ENCODE measurements at places on chromosomes 16 and 17. TPM values are rescaled to one million over a fixed set of nuclear protein-coding genes. Genes with fewer than 3 reads are reported as not detected.

GNG13 gene
- not detected for polyA plus RNA-seq

DNA sequence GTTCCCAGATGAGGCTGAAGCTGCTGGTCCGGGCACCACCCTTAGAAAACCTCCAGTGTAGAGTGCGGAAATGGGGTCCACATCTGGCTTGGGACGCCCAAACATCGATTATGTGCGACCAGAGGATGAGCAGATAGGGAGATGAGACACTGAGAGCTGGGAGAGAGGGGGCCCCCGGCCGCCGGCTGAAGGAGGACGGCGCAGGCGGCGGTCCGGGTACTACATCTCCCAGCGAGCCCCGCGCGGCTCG, 182 bp upstream of the SPECC1 start:
- no peak for DNase-seq
- no peaks in the 10 kb centered on the region for H3K36me3 ChIP-seq
- H3K4me3 ChIP-seq: peak overlapping the region; percentile 90
- H3K27me3 ChIP-seq: peaks cover 16% of the 10 kb centered on the region
- peaks cover 18% of the 10 kb centered on the region for H3K4me1 ChIP-seq

ITGAX gene
- 82.9 TPM for polyA plus RNA-seq

GAS2L2 gene
- polyA plus RNA-seq: not detected

DNA sequence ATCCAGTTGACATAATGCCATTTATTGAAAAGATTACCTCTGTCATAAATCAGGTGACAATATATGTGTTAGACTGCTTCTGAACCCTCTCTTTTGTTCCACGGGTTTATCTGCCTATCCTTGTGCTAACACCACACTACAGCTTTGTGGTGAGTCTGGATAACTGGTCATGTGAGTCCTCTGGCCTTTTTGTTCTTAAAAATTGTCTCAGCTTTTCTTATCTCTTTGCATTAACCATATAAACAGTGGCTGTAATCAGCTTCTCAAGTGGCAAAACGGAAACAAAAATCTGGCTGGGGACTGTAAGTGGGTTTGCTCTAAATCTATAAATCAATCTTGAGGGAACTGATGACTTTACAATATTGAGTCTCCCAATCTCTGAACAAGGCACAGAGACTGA, 44.6 kb downstream of the STX8 start:
- H3K27ac ChIP-seq: no peak overlapping the region
- H3K36me3 ChIP-seq: no peaks in the 10 kb centered on the region
- H3K4me1 ChIP-seq: peaks cover 14% of the 10 kb centered on the region

GRCh38 chr17:17890773-17891759, 54.3 kb upstream of the SREBF1 start:
- H3K4me3 ChIP-seq: no peak overlapping the region
- H3K4me1 ChIP-seq: peaks cover 3% of the 10 kb centered on the region
- H3K27ac ChIP-seq: no peak overlapping the region
